ENCODE measurements at places on chromosomes 6 and 20. TPM values are rescaled to one million over a fixed set of nuclear protein-coding genes. Genes with fewer than 3 reads are reported as not detected.
A peak's percentile ranks its signal among the peaks of the same experiment; 100 is the strongest.

DNA sequence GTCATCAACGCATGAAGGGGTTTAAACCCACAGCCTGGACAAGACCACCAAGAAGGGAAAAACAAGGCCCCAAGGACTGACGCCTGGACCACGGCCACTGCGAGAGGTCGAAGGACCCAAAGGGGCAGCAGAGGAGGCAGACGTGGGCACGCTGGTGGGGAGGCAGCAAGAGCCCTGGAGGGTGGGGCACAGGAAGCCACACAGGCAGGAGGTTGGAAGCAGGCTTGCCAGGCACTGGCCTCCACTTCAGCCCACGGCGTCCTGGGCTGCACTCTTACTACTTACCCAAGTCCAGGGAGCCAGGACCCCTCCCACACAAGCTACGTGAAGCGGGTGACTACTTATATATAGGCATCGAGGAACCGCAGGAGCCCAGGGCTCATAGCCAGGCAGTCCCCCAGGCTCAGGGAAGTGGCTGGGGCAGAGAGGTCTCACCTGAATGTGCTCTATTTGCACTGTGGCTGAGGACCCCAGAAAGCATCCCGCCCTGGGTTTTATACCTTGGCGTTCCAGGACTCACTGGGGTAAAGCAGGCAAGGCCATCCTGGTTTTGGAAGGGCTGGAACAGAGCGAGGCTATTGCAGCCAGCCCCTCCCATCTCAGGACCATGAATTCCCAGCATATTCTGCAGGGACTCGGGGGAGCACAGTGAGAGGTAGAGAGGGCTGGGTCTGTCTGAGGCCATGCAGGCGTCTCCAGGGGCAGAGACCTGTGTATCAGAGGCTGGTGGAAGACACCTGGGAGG is 113.8 kb upstream of the AFDN start:
- no peak overlapping the region for H3K4me3 ChIP-seq
- H3K27me3 ChIP-seq = no peaks in the 10 kb centered on the region
- no peaks in the 10 kb centered on the region for H3K36me3 ChIP-seq
- no peaks in the 10 kb centered on the region for H3K4me1 ChIP-seq

- H3K4me1 ChIP-seq = peaks cover 10% of the 10 kb centered on the region
- H3K27ac ChIP-seq = peak overlapping the region; percentile 14
- H3K36me3 ChIP-seq = no peaks in the 10 kb centered on the region
- DNase-seq = peak; percentile 80
These were observed 9.3 kb upstream of the NEDD9 start for GRCh38 chr6:11241793-11242201.

GRCh38 chr6:2186516-2186915 is 58.9 kb downstream of the GMDS start:
- DNase-seq = no peak
- no peaks in the 10 kb centered on the region for H3K36me3 ChIP-seq
- H3K27ac ChIP-seq = no peak overlapping the region
- H3K27me3 ChIP-seq = no peaks in the 10 kb centered on the region
- no peaks in the 10 kb centered on the region for H3K4me1 ChIP-seq

- no peaks in the 10 kb centered on the region for H3K27me3 ChIP-seq
- H3K36me3 ChIP-seq = peaks cover 100% of the 10 kb centered on the region
These were observed 35.2 kb upstream of the ADIG start for GRCh38 chr20:38545771-38546170.

DNA sequence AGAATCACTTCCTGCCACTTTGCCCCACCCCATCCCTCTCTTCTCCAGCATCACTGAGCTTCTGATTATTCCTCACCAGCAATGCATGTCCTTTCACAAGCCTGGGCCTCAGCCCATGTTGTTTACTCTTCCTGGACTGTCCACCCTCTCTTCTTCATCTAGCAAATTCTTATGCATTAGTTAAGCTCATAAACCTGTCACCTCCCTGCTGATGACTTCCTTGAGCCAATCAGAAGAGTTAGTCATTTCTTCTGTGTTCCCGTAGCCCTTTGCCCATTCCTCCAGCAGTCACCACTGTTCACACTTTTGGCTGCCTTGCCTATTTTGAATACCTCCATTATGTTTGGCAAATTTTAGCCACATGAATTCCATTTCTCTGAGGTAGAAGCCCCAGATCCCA is 4.1 kb upstream of the CRYBG1 start:
- no peak overlapping the region for H3K27ac ChIP-seq
- DNase-seq = no peak
- no peaks in the 10 kb centered on the region for H3K36me3 ChIP-seq
- peaks cover 18% of the 10 kb centered on the region for H3K4me1 ChIP-seq
- peaks cover 37% of the 10 kb centered on the region for H3K27me3 ChIP-seq
- no peak overlapping the region for H3K4me3 ChIP-seq

GRCh38 chr6:167102318-167102717 is 20.6 kb upstream of the CCR6 start:
- no peak overlapping the region for H3K27ac ChIP-seq
- no peaks in the 10 kb centered on the region for H3K36me3 ChIP-seq
- no peaks in the 10 kb centered on the region for H3K27me3 ChIP-seq
- H3K4me1 ChIP-seq = no peaks in the 10 kb centered on the region

GRCh38 chr6:133198725-133199124 is 42.4 kb upstream of the EYA4 start:
- no peaks in the 10 kb centered on the region for H3K27me3 ChIP-seq
- H3K4me3 ChIP-seq = no peak overlapping the region
- no peak overlapping the region for H3K27ac ChIP-seq
- H3K4me1 ChIP-seq = no peaks in the 10 kb centered on the region

- peaks cover 7% of the 10 kb centered on the region for H3K4me1 ChIP-seq
- no peak overlapping the region for H3K4me3 ChIP-seq
- no peaks in the 10 kb centered on the region for H3K36me3 ChIP-seq
These were observed 5.9 kb downstream of the GTF2H5 start for GRCh38 chr6:158174024-158174423.

DNA sequence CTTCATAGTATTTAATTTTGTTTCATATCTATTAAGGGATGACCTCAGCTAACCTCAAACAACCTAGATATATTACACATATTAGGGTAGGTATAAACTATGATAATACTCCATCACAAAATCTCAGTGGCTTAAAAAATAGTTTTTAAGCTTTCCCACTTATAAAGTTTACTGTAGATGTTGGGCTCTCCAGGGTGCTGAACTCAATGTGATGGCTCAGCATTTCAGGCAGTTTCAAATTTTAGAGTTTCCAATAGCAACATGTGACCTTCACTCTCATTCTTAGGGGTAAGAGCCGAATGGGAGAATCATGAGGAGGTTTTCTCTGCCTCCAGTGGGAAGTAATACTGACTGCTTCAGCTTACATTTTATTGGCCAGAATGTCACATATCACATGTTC is 357.3 kb downstream of the MEI4 start:
- no peaks in the 10 kb centered on the region for H3K27me3 ChIP-seq
- no peak overlapping the region for H3K4me3 ChIP-seq
- H3K27ac ChIP-seq = no peak overlapping the region
- no peaks in the 10 kb centered on the region for H3K4me1 ChIP-seq

DNA sequence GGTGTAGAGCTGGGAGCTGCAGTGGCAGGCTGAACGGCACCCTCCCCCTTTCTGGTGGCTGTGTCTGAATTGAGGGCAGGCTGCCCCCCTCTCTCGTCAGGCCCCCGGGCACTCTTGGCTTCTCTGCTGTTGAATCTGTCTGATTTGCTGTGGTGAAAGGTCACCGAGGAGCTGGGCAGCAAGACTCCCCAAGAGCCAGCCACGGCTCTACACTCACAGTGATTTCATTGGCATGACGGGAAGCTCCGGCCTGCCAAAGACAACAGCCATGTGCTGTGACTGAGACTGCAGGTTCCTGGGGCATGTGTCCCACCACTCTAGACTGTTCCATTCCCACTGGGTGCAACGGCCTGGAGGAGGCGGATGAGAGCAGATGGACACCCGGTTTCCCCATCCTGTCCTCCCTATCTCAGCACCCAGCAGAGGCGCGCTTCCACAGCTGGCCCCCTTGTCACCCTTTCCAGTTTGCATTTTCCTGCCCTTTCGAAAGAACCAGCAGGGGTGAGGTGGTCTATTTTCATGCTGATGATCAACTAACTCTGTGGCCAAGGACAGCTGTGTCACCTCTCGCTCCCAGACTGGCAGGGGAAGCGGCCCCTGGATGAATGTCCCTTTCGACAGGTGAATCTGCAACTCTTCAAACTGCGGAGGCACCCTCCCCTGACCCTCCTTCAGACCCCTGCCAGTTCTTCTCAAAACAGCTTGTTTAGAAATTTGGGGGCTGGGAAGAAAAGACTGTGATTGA is 2.2 kb downstream of the APCDD1L start:
- no peak overlapping the region for H3K4me3 ChIP-seq
- no peaks in the 10 kb centered on the region for H3K4me1 ChIP-seq
- no peak for DNase-seq
- peaks cover 53% of the 10 kb centered on the region for H3K27me3 ChIP-seq

- DNase-seq = no peak
- no peaks in the 10 kb centered on the region for H3K27me3 ChIP-seq
- H3K27ac ChIP-seq = no peak overlapping the region
- no peaks in the 10 kb centered on the region for H3K36me3 ChIP-seq
- H3K4me1 ChIP-seq = no peaks in the 10 kb centered on the region
These were observed 84.5 kb upstream of the LRFN2 start for GRCh38 chr6:40671694-40672050.

- H3K4me1 ChIP-seq = no peaks in the 10 kb centered on the region
- no peak overlapping the region for H3K4me3 ChIP-seq
- H3K36me3 ChIP-seq = no peaks in the 10 kb centered on the region
- DNase-seq = no peak
- no peaks in the 10 kb centered on the region for H3K27me3 ChIP-seq
- H3K27ac ChIP-seq = no peak overlapping the region
These were observed 26.1 kb downstream of the NPEPL1 start for GRCh38 chr20:58718729-58719128.

- no peaks in the 10 kb centered on the region for H3K36me3 ChIP-seq
- no peak overlapping the region for H3K27ac ChIP-seq
- peaks cover 21% of the 10 kb centered on the region for H3K4me1 ChIP-seq
These were observed 34.3 kb downstream of the SNX5 start for GRCh38 chr20:17934141-17934862.

DNA sequence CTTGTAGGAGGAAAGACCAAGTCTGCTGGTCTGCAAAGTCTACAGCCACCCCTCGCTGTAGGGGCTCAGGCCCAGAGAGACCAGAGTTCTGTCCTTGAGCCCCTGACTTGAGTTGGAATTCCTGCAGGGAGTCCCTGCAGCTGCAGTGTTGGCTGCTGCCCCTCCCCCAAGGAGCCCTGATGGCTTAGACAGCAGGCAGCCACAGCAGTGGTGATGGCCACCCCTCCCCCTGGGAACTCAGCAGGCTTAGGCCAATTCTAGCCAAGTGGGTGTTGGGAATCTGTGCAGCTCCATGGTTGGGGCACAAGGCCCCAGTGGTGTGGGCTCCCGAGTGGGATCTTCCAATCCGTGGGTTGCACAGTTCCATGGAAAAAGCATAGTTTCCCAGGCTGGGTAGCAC is 345.4 kb downstream of the CD109 start:
- H3K4me1 ChIP-seq = no peaks in the 10 kb centered on the region
- DNase-seq = no peak
- H3K4me3 ChIP-seq = no peak overlapping the region

DNA sequence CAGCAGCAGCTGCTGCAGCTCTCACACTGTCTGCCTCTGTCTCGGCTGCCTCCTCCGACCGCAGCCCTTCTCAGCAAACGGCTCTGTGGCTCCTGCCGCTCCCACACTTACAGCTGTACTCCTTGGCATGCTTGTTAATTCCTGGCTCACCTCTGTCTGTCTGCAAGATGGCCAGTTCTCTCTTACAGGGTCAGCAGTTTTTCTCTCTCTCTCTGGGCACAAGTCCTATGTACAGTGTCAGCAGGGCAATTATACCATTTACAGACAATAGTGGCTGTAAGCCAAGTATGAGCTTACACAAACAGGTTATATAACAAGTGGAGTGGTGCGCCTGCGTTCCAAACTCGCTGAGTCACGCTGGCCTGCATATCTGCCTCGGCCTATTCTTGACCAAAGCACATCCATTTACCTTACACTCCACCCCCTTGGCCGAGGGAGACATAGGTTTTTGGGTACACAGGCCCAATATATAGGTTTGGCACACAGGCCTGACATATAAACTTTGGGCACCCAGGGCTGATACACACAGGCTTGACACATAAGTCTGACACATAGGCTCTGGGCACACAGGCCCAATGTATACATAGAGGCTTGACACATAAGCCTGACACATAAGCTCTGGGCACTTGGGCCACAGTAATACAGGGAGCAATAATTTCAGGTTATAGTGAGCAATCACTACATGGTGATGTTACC is 4.4 kb downstream of the ZKSCAN3 start:
- H3K4me1 ChIP-seq = peaks cover 44% of the 10 kb centered on the region
- DNase-seq = no peak
- H3K27me3 ChIP-seq = no peaks in the 10 kb centered on the region
- H3K27ac ChIP-seq = peak overlapping the region; percentile 86

DNA sequence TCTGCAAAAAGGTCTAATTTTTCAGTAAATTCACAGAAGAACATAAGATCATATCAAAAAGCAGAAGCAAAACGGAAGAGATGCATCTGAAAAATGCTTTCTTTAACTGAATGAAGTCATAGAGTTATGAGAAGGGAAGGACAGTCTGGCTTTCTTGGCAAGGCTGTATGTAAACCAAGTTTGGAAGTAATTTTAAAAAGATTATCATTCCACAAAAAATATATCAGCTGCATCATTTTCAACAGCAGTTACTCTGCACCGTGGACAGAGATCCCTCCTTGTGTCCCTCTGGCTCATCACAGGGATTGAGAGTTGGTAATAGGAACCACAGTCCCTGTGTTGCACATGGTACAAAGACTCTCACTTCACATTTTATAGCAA is 258.5 kb downstream of the HIVEP2 start:
- H3K4me1 ChIP-seq = no peaks in the 10 kb centered on the region
- no peak overlapping the region for H3K4me3 ChIP-seq
- no peaks in the 10 kb centered on the region for H3K27me3 ChIP-seq
- H3K36me3 ChIP-seq = no peaks in the 10 kb centered on the region
- DNase-seq = no peak

DNA sequence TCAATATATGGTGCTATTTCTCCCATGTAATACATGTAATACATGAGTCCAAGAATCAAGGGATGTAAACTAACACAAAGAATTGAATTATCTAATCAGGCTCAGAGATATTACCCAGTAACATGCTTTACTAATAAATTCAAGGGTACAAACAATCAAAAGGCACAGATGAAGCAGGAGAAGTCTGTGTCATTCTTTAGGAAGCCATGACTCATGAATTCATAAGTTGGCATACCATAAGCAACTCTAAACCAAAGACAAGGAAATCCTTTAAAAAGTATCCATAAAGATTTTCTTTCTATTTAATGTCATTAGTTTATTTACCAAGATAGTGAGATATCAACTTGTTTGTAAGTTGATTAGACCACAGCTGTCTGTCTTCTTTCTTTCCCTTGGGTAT is 446.0 kb upstream of the IMPG1 start:
- no peaks in the 10 kb centered on the region for H3K4me1 ChIP-seq
- H3K27me3 ChIP-seq = no peaks in the 10 kb centered on the region
- no peak overlapping the region for H3K27ac ChIP-seq
- H3K4me3 ChIP-seq = no peak overlapping the region

GRCh38 chr20:31718952-31719643 is 3.6 kb downstream of the BCL2L1 start:
- no peaks in the 10 kb centered on the region for H3K27me3 ChIP-seq
- DNase-seq = peak; percentile 44
- peaks cover 52% of the 10 kb centered on the region for H3K36me3 ChIP-seq
- peaks cover 80% of the 10 kb centered on the region for H3K4me1 ChIP-seq

Gene OR2J3
- total RNA-seq = not detected

Gene MCCD1
- not detected for total RNA-seq

Gene ADNP
- total RNA-seq = 58.7 TPM

Gene PACRG
- 2.7 TPM for total RNA-seq

Gene EDN3
- total RNA-seq = not detected

Gene PLEKHG1
- 16.7 TPM for total RNA-seq

Gene SIRPG
- total RNA-seq = 0.58 TPM

Gene C20orf144
- not detected for total RNA-seq

Gene PRKN
- total RNA-seq = 4.3 TPM

Gene CCN6
- total RNA-seq = not detected

Gene ANKRD66
- not detected for total RNA-seq

Gene FABP7
- not detected for total RNA-seq

Gene COL11A2
- total RNA-seq = 0.87 TPM

Gene STX16
- total RNA-seq = 50.4 TPM

Gene FAM209B
- total RNA-seq = 0.42 TPM
